D721Med (cell line): ENCODE measurements at places on chromosomes 6 and 20.

GRCh38 chr20:1533059-1533458, 24.4 kb downstream of the SIRPD start:
- DNase-seq, result no peak

GRCh38 chr6:158040804-158041347, 59.2 kb downstream of the SYNJ2 start:
- DNase-seq, result no peak

- DNase-seq, result no peak
These were observed 165.7 kb upstream of the PTPRK start for GRCh38 chr6:128686084-128686483.

- no peak for DNase-seq
These were observed 11.0 kb upstream of the BPIFB4 start for GRCh38 chr20:33068251-33068939.

DNA sequence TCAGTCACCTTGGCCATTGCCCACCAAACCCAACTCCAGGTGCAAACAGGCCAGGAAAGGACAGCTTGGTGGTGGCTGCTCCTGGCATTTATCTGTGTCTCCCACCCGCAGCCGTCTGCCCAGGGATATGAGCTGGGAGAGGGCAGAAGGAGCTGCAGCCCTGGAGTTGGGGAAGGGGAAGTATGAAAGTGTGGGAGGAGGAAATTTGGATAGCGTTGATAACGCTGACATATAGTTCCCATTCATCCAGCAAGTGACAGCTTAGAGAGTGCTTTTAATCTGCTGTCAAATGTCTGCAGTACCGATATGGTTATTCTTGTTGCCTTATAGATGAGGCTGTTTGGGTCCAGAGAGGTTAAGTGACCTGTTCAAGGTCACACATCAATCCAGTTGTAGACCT, 741 bp downstream of the KCNK16 start:
- DNase-seq, result no peak

DNA sequence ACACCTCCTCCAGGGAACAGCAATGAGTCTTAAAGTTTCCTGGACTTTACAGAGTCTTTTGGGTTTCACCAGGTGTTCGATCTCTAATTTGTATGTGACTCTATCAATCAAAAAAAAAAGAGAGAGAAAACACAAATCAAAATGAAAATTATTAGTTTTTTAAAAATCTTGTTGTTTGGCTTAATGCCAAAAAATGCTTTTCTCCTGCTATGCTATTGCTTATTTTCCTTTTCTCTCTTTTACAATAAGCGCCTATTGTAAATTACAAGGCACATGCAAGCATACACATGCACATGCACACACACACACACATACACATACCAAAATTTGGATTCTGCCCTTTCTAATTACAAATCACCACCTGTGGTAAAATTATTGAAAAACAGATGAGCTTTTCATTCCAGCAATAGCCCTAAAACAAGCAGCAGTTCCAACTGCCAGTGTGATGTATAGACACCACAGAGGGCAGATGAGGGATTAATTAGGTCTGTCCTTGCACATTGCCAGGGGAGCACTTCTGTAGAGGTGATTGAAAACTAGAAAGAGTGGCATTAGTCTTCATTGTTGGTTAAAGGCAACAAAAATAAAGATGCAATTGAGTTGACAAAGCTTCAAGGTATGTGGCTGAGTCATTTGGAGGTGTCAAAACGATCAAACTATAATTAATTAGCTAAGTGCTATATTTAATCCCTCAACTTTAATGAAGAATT, 631.7 kb downstream of the TFAP2B start:
- DNase-seq, result no peak

GRCh38 chr20:1538655-1539054, 18.9 kb downstream of the SIRPD start:
- DNase-seq, result no peak

DNA sequence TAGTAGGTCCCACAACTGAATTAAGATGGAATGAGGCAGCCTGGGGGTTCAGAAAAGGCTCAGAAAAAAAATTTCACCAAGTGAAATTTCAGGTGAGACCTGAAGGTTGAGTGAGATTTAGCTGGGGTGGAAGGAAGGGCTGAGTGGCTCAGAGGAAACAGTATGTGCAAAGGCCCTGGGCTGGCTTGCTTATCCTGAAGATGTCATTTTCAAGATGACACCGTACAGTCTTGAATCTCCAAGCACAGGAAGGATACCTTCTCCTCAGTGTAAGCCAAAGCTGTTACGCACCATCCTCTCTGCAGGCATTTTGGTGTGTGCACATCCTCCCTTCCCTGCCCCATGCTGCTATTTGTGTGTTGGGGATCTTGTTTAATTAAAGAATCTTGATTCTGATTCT, 43.0 kb upstream of the RANBP9 start:
- DNase-seq, result no peak

DNA sequence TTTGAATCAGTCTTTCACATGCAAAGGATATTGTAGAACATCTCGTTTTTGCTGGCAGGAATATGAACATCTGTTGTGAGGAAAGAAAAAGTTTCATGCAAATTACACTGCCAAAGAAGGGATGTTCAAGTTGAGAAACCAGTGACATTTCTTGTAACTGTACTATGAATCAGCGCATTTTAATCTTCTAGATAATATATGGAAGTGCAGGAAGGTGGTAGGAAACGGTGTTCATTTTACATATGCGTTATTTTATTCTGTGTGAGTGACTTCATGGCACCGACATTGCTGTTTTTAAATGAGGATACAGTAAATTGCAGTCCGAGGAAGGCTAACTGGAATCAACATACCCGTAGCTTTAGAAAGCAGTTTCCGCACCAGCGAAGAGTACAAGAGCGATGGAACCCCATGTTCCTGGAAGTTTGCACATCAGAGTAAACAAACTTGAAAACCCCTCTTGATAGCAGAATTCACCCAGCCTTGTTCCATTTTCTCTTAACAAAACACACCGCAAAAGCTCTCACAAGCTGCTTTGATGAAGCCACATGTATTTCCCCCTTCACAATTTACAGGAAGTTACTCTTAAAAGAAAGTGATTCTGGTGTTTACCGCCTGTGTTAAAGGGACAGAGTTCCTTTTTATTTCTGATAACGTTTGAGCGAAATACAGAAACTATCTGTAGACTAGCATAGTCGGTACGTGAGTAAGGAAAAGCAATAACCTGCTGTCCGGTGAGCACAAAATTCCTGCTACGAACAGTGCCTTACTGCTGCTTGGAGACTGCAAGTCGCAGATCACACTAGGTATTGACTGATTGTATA, 11.5 kb downstream of the PRDM1 start:
- no peak for DNase-seq

GRCh38 chr6:110217266-110217665, 37.0 kb downstream of the CDC40 start:
- no peak for DNase-seq

DNA sequence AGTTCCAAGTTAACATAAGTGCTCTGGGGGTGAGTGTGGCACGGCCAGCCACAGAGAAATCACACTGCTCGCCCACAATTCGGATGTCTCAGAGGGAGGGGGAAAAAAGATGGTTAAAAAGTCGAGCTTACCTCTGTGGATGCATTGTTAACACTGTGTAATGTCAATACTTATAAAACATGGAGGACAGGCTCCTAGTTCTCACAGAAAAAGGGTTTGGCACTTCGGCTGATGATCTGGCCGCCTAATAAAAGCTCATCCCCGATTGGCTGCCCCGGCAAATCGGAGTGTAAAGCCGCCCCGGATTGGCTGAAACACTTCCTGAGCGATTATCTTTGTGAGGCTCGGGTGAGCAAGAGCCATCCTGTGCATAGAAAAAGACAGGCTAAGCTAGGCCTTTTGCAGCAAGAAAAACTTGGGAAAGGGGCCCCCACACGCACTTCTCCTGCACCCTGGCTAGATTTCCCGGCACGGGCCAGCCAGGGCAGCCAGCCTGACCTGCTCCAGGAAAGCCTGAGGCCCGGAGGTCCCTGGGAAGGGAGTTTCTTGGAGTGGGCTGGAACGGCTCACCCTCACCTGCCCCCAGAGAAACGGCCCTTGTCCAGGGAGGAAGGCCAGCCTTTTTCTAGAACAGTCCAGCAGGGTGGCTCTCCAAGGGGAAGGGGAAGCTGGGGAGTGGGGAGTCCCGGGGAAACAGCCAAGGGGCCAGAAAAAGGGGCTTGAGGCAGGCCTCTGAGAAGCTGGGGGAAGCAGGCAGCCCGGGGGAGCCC, at the start of gene ZMYND8:
ZMYND8 (minus strand) TSS at position 174 of the 770 bp plus-strand sequence; CDS start at position 145, 29 bp downstream.
- peak; percentile 36 for DNase-seq

- no peak for DNase-seq
These were observed 103.6 kb downstream of the PDE7B start for GRCh38 chr6:135955099-135955498.

DNA sequence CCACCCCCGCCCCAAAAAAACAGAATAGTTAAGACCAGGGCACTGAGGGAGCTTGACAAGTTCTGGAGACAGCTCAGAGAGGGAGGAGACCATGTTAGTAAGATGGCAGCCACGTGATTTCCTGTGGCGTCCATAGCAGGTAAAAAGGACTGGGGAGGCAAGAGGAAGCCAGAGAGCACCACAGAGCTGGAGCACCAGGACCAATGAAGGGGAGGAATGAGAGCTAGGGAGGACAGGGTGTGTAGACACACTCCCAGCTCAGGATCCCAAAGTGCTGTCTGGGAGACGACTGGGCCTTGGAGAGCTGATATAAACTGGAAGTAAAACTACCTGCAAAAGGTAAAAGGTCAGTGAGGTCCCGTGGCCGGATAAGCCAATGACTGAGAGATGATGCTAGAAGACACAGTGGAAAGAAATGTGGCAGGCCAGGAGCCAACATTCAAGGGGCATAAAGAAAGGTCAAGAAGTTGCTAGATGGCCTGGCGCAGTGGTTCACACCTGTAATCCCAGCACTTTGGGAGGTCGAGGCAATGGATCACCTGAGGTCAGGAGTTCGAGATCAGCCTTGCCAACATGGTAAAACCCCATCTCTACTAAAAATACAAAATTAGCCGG, 39.0 kb downstream of the SLC23A2 start:
- DNase-seq, result no peak

DNA sequence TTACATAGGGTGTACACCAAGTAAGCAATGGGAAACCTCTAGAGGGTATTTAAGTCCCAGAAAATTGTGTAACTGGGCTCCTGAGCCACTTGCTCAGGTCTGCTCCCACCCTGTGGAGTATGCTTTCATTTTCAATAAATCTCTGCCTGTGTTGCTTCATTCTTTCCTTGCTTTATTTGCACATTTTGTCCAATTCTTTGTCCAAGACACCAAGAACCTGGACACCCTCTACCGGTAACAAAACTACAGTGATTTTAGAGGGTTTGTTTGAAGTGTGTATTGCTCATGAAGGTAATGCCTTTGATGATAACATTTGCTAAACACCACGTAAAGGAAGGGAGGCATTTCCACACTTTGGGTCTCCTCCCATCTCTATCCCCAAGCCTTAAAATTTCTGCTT, 46.2 kb downstream of the MYB start:
- DNase-seq, result no peak

- DNase-seq, result no peak
These were observed 255.9 kb downstream of the SYNE1 start for GRCh38 chr6:152380993-152381898.

DNA sequence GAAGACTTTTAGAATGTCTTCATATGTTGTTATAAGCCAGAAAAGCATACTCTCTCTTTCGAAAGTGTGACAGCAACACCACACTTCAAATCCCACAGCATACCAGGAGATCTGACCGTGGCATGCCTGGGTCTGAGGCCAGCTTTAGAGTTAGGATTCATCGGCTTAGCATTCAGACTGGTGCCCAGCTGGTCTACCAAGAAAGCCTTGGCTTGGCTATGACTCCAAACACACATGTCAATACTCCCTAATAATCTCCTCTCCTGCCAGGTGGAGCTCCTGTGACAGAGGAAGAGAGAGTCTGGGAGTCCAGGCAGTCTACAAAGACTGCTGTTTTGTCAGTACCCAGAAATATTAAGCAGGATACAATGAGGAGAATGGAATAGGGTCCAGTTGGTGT, 77.1 kb upstream of the MAN1A1 start:
- DNase-seq, result no peak

- DNase-seq, result no peak
These were observed 82.5 kb upstream of the PDE10A start for GRCh38 chr6:165745492-165745891.

- no peak for DNase-seq
These were observed 56.4 kb downstream of the NDUFAF5 start for GRCh38 chr20:13841206-13841605.

GRCh38 chr6:56477241-56477640, 165.4 kb downstream of the DST start:
- DNase-seq, result no peak

GRCh38 chr6:71977884-71978283, 91.5 kb downstream of the RIMS1 start:
- no peak for DNase-seq

DNA sequence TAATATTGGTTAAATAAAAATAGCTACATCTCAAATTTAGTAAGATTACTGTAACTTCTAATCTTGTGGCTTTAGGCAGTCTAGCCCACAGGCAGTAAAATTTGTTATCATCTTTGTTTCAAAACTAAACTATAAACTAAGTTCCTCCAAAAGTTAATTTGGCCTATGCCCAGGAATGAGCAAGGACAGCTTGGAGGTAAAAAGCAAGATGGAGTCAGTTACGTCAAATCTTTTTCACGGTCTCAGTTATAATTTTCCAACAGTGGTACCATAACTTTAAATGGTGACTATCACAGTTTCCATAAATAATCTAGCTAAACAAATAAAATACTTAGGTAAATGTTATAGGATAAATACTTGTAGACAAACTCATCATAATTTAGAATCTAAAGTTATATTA, 63.0 kb downstream of the AGPAT4 start:
- DNase-seq, result no peak

- DNase-seq, result no peak
These were observed 167.5 kb upstream of the TSHZ2 start for GRCh38 chr20:52804497-52805295.

- no peak for DNase-seq
These were observed 523.0 kb upstream of the FLRT3 start for GRCh38 chr20:14860410-14860814.

DNA sequence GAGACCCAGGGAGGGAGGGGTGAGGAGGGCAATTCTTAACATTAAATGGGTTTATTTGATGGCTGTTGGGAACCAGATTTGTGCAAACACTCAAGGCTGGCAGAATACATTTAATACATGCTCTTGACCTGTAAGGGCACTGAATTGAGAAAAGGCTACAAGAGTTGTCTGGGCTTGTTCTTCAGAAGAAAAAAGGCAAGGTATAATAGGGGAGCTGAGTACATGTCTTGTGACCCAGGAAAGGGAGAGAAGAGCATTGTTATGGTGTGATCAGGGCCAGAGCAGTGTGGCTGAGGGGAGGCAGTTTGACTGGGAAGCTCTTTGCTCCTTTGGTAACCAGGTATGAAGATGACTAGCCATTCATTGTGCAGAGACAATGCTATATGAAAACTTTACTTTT, 18.9 kb downstream of the KLHL31 start:
- no peak for DNase-seq
